ENCODE measurements at places on chromosomes 12 and 14.

DNA sequence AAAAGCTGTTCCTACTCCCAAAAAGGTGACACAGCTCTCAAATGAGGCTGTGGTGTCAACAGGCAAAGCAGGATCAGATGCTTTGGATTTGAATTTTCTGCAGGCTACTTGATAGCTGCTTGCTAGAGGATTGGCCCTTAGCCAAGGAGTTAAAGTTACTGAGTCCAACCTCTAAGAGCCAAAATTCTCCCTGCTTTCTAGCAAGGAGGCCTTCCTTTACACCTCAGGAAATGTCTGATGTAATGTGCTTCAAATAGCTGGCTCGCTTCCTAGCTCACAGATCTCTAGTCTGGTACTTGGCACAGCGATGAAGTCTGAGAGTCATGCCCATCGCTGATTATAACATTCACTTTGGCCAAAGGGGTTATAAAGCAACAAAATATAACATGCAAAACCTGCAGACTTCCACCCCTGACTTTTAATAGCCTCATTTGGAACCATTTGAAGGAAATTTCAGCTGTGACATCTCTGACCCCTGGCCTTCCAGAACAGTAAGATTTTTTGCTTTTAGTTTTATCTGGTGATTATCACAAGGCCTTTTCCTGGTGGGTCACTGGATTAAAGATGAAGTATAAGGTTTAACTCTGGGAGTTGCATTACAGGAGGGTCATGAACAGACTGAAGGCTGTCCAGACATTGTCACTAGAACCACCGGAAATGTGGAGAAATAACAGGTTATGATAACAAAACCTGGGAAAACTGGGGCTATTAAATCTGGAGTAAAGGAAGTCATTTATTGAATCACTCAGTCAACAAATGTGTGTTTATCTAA lies 189.7 kb downstream of the EPS8 start:
- DNase-seq = no peak

DNA sequence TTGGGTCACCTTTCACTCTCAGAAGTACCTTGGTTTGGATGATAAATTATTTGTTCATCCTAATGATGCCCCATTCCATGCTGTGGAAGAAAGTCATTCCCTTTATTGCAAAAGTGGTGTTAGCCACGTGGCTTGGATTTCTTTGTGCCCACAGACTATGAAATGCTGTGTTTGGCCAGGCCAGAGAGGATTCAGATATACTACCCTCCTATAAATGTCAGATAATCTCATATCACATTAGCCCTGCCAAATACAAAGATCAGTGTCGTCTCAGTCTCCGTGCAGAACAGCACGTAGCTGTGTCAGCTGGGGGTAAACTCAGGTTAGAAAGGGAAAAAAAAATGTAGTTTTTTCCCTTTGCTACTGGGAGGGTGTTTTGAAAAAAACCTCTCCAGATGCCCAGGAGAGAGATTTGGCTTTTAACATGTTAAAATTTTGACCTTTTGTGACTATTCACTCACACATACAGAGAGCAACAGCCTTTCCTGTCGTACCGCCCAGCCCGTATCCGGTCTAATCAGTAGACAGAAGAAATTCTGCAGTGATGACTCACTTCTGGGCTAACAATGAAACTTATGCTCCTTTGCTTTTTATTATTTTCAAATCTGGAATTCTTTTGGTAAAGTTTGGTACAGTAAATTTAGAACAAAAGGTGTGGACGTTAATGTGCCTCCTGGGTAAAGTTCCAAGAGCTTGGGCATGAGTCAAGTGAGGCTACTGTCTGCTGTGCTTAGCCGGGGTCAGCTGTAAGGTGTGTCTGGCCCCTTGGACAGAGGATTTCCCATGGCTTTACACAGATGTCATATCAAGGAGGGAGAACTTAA lies 8.5 kb upstream of the PTPRB start:
- no peak for DNase-seq

DNA sequence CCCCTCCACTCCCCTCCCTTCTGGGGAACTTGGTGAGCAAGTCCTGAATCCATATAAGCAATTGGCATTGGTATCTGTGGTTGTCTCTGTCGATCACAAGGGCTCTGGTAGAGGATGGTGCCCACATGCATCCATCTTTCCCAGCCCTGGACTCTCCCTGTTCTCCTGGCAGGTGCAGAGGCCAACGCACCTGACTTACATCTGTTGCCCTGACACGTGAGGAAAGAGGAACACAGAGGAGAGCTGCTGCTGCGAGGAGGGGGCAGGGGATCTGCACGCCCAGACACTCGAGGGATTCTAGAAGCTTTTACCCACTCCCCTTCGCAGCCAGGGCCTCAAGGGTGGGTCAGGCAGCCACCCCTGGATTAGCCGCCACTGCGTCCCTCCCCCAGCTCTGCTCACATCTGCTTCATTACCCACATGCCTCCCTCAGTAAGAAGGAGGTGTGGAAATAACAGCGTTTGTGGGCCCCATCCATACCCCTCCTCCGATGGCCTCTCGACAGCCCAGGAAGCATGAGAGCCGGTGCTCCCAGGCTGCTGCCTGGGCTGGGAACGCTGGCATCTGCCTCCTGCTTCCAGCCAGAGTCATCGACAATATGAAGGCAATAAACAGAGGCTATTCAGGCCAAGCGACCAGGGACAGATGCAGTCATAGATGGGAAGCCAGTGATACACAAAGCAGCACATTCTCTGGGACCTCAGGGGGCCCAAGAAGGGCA lies 56.5 kb downstream of the KDM2B start:
- no peak for DNase-seq

- no peak for DNase-seq
These were observed 69.3 kb downstream of the PRMT8 start for GRCh38 chr12:3560295-3560620.

- DNase-seq = no peak
These were observed 5.4 kb downstream of the TTC7B start for GRCh38 chr14:90810806-90811205.

- no peak for DNase-seq
These were observed 14.2 kb upstream of the OAS2 start for GRCh38 chr12:112964067-112964670.

DNA sequence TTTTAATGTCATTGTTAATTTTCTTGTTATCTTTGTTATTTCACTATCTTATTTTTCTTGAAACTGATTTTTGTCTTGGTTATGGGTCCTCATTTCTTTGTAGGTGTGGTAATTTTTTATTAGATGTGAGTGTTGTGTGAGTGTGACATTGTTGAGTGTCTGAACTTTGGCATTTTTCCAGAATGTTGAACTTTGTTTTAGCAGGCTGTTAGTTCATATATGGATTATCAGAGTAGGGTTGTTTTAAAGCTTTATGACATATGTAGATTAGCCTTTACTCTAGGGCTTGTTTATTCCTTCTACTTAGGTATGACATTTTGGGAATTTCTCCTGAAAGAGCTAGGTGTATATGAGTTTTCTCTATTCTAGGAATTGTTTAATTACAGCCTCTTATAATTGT lies 103.9 kb downstream of the ARID2 start:
- DNase-seq = no peak

GRCh38 chr14:68678471-68678870 lies 114.4 kb downstream of the ZFP36L1 start:
- DNase-seq = no peak

DNA sequence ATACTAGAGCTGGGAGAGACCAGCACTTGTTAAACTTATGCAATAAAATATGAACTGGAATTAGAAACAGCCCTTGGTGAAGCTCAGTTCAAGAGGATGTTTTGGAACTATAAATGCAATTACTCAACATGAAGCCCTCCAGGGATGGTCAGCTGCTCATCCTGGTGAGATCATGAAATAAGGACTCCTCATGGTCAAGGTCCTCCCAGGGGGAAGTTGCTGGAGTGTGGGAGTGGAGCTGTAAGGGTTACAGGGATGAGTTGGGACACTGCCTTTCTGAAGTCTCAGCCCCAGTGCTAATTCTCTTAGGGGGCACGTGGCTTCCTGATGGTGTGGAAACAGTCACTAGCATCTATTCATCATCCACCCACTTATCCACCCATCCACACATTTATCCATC lies 301.7 kb upstream of the SFSWAP start:
- no peak for DNase-seq

GRCh38 chr12:66945189-66945817 lies 266.4 kb upstream of the GRIP1 start:
- DNase-seq = no peak

GRCh38 chr12:38775457-38775856 lies 129.9 kb downstream of the CPNE8 start:
- DNase-seq = no peak

DNA sequence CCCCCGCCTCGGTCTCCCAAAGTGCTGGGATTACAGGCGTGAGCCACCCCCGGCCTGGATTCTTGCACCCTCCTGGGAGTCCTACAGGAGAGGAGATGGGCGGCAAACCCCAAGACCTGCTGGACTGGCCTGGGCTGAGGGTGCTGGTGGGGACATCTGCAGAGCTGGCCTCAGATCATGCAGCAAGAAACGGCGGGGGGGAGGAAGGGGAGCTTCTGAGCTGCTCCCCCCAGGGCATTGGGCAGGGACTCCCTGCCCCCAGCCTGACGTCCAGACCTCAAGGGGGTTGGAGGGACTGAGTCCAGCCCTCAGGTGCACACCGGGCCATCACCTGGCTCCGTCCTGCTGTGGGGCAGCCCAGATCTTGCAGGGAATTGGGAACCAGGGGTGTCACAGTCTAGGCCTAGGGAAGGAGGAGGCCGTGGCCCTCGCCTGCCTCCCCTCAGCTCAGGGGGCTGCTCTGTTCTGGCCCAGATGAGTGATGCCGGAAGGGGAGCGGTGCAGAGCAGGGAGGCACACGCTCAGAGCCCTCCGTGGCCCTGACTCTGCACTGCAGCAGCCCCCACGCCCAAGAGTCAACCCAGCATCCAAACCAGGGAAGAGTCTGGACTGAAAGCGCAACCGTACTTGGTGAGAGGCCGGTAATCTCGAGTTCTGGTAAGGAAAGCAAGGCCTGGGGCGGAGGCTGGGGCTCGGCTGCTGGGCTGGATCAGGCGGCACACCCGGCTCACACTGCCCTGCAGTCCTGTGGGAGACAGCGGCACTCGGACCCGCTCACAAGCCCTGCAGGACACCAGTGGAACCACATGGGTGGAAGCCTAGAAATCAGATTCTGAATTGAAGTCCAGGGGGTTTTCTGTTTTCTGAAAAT lies 8.9 kb upstream of the AMN start:
- DNase-seq = no peak

GRCh38 chr12:30914986-30915591 lies 11.5 kb upstream of the TSPAN11 start:
- DNase-seq = no peak

DNA sequence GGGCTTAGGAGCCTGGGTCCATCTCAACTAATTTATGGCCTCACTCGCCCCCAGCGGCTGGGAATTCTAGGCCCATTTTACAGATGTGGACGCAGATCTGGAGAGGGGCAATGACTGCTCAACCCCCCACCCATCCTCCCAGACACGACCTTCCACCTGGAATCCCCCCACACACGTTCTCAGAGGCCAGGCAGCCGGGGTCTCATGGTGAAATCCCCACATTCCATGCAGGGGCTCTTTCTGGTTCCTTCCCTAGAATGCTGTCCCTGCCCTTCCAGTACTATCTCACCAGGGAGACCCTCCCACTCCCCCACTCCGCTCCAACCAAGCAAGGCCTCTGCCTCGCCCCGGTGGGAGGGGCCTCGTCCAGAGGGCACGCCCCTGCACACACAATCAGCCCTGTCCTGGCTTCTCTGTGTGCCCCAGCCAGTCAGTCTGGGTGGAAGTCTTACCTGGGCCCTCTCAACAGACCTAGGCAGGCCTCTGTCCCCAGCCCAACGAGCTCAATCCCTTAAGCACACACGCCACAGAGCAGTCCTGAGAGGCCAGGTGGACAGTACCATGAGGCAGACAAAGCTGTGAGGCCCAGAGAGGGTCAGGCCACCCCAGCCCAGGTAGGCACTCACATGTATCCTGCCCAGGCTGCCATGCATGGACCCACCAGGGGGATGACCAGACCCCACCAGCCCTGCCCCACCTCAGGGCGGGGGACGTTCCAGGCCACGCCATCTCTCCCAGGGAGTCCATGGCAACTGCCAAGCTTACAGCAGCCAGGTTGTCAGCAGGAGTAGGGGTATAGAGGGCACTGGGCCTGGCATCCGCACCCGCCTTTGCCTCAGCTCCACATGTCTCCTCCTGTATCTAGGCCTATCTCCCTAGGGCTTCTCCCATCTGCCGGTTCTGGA lies 1.3 kb upstream of the ANKRD9 start:
- no peak for DNase-seq

DNA sequence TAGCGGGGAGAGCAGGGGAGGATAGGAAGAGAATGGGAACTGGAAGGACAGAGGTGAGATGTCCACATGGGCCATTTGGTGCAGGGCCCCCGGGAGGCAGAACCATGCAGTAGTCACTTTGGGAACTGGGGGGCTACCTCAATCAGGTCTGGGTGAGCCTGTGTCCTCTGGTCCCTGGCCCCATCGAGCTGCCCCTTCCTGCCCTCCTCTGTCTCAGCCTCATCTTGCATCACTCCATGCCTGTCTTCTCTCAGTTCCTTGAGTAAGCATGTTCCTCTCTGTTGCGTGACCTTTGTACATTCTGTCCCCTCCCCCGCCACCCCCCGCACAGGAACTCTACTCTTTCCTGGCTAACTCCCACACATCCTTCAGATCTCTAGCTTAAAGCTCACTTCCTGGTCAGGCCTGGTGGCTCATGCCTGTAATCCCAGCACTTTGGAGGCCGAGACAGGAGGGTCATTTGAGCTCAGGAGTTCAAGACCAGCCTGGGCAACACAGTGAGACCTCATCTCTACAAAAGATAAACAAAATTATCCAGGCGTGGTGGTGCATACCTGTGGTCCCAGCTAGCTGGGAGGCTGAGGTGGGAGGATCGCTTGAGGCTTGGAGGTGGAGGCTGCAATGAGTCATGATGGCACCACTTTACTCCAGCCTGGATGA lies 23.2 kb downstream of the FOS start:
- DNase-seq = no peak

DNA sequence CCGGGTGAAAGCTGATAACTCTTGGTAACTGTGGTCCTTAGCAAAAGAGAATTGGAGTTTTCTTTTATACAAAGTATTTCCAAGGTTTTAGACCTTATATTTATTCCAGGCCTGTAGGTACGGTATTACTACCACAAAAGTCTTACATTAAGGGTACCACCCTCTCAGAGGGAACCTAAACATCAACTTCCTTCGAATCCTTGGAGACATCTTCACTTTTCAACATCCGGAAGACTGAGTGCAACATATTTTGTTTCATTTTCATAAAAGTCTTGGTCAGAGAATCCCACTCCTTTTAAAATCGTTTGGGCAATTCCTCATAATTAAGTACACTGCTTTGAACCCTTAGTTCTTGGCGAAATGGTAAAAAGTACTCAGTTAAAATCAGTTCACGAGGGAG lies 1.2 kb downstream of the CNOT2 start:
- DNase-seq = no peak

DNA sequence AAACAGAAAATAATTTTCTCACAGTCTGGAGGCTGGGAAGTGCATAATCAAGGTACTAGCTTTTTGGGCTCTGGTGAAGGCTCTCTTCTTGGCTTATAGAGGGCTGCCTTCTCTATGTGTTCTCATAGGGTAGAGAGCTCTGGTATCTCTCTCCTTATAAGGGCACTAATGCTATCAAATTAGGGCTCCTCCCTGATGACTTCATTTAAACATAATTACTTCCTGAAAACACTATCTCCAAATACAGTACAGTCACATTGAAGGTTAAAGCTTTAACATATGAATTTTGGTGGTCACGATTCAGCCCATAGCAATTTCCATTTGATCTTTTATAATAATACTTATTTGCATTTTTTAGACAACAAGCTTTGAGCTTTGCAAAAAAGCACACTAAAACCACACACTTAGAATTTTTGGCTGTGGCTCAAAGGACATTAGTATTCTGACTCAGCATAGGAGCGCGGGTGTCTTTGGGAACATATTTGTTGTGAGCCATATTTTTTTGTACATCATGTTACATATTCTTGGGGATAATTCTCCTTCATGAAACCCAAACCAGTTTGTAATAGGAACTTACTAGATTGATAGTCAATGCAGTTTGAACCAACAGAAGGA lies 808.1 kb upstream of the FBXO33 start:
- no peak for DNase-seq
